Activated CD4-positive, CD25-positive, alpha-beta regulatory T cell treated with anti-CD3 and anti-CD28 coated beads, Interleukin-2, amount 50 U/mL, for 16 hours (primary cell): ENCODE measurements at places on chromosomes 1 and 21.

DNA sequence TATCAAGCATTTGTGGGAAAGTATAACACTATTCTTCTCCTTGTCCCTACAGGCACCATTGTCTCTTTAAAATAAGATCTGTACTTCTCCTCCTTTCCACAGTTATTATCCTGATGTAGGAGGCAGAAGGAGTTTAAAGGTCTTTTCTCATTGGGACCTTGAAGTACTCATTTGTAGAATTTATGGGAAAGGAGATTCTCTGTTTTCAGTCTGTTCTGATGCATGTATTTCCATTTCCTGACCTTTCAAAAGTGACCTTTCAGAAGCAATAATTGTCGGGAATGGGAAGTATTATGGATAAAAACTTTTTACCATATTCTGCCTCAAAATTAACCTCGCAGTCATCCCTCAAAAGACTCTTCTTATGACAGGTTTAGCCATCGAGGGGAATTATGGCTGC lies 224.8 kb downstream of the CTH start:
- DNase-seq = no peak

DNA sequence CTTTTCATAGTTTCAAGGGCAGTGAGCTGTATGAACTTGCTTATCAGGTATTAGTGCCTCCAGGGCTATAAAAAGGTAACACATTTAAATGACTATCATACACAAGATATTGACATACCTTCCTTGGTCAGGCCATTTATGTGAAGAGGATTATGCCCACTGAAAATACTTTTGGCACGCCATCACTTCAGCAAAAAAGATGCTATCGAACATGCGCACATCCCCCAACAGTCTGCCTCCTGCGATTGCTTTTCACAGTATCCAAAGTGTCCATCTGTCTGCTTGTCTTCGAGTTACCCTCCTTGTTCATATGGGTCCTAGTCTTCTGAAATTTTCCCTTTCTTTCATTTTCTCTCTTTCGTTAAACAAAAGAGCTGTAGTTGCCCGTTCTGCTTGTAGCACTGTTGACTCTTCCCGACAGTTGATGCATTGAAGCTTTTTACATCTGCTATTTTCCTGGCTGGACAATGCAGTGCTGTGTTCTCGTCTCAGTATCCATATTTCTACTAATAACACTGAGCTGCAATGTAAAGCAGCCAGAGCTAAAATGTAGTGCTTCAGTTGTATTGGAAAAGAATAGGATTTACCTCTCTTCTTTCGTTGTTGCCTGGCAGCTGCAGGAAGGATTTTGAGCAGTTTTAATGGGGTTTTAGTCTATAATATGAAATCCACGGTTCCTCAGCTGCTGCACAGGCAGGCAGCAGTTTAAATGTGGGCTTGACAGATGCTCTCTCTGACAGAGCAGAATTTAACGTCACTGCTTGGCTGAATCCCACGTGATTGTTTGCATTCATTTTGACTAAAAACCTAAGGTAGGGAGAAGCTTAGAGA lies at the start of gene B3GALT2:
Gene B3GALT2 (minus strand): TSS at position 713 of the 831 bp plus-strand sequence. CDS start 5,051 bp downstream, outside the sequence.
- DNase-seq = no peak

DNA sequence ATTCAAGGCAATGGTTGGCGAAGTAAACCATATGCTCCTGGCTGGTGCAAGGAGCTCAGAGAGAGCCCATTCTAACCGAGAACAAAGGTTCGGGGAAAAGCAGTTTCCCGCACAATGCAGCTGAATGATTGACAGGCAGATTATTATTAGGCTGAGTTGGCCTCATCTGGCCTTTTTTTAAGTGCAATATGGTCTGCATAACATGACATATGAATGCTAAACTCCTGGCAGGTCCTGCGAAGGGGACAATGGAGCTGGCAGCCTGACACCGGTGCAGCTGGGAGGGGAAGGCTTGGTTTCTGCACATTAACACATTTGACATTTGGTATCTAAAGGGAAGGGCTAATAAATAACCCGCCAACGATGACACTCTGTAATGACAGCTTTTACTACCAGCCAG lies 92.0 kb downstream of the MIS18A start:
- no peak for DNase-seq

GRCh38 chr1:81410351-81410750 lies 390.4 kb upstream of the ADGRL2 start:
- DNase-seq = no peak
